MCF 10A (cell line): ENCODE measurements at places on chromosomes 13 and 19. TPM values are rescaled to one million over a fixed set of nuclear protein-coding genes. Genes with fewer than 3 reads are reported as not detected.

- no peak for DNase-seq
- peaks cover 52% of the 10 kb centered on the region for H3K36me3 ChIP-seq
- H3K4me3 ChIP-seq: no peak overlapping the region
- no peak overlapping the region for H3K27ac ChIP-seq
- no peaks in the 10 kb centered on the region for H3K4me1 ChIP-seq
- no peaks in the 10 kb centered on the region for H3K27me3 ChIP-seq
Observed at GRCh38 chr19:13926715-13927114, 11.5 kb downstream of the PODNL1 start.

GRCh38 chr13:112704308-112705145, 14.7 kb downstream of the ATP11A start:
- H3K27ac ChIP-seq: no peak overlapping the region
- no peaks in the 10 kb centered on the region for H3K4me1 ChIP-seq

ZNF600 gene
- 7.9 and 9.8 TPM in 2 replicates for total RNA-seq

ZNF562 gene
- 56.4 and 56.5 TPM in 2 replicates for total RNA-seq

DNA sequence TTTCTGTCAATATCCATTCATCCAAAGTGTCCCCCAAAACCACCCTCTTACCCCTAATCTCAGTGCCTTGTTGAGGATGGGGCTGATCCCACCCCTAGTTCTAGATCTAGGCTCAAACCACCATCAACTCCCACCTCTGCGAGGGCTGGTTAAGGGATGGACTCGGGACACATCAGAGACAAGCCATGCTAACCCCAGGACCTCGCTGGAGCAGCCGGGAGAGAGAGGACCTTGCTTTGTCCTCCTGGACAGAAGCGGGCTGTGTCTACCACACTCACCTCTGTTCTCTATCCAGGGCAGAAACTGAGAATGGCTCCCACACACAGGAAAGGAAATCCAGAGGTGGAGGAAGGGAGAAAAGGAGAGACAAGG, 90.8 kb upstream of the UQCRFS1 start:
- no peak overlapping the region for H3K4me3 ChIP-seq
- H3K36me3 ChIP-seq: no peaks in the 10 kb centered on the region
- no peak for DNase-seq
- no peaks in the 10 kb centered on the region for H3K27me3 ChIP-seq
- no peak overlapping the region for H3K27ac ChIP-seq
- no peaks in the 10 kb centered on the region for H3K4me1 ChIP-seq

ATP4A gene
- not detected in 2 replicates for total RNA-seq

DNA sequence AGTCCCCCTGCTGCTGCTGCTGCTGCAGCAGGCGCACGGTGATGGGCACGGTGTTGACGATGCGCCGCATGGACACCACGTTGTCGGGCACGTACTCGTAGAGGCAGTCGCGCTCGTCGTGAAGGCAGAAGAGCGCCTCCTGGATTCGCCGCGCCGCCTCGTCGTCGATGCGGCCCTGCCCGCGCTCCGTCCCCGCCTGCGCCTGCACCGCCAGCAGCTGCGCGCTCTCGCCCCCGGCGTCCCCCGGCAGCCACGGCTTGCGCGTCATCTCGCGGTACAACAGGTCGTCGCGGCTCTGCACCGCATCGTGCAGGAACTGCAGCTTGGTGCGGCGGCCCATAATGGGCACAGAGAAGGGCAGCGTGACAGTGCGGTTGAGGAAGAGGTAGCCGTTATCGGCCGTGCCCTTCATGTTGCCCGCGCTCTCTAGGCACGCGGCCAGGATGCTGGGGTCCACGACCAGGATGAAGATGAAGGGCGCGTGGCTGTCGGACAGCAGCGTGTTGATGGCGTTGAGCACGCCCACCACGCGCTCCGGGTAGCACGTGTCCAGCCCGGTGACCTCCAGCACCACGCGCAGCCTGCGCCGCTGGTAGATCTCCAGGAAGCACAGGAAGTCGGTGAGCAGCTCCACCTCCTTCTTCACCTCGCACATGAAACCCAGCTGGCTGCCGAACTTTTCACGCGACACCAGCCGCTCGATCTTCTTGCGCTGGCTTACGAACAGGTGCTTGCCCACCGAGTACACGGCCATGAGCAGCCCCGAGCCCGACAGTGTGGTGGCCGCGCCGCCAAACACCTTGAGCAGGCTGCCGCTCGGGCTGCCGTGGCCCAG, 8.1 kb downstream of the NKPD1 start:
- H3K4me1 ChIP-seq: peaks cover 16% of the 10 kb centered on the region
- no peak overlapping the region for H3K4me3 ChIP-seq
- no peak for DNase-seq
- no peak overlapping the region for H3K27ac ChIP-seq
- no peaks in the 10 kb centered on the region for H3K27me3 ChIP-seq

SCEL gene
- total RNA-seq: 1.0 and 1.3 TPM in 2 replicates

ARMC6 gene
- total RNA-seq: 24.8 and 37.1 TPM in 2 replicates

DNA sequence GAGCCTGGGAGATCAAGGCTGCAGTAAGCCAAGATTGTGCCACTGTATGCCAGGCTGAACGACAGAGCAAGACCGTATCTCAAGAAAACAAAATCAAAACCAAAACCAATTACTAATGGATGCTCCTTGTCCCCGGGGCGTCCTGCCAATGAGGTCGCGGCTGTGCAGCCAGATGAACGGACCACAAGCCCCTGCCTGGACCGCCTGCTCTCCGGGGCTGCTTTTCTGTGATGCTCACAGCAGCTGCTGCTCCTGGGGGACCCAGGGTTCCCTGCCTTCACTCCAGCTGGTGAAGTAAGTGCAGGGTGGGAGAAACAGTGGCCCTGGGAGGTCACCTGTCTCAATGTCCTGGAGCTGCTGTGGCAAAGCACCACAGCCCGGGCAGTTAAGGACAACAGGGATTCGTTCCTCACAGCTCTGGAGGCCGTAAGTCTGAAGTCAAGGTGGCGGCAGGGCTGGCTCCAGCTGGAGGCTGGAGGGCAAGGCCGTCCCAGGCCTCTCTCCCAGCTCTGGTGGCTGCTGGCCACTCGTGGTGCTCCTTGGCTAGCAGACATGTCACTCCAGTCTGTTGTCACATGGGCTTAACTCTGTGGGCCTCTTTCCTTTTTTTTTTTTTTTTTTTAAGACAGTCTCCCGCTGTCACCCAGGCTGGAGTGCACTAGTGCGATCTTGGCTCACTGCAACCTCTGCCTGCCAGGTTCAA, 10.1 kb downstream of the COPE start:
- H3K36me3 ChIP-seq: peaks cover 37% of the 10 kb centered on the region
- H3K4me3 ChIP-seq: no peak overlapping the region
- DNase-seq: no peak
- no peak overlapping the region for H3K27ac ChIP-seq

DNA sequence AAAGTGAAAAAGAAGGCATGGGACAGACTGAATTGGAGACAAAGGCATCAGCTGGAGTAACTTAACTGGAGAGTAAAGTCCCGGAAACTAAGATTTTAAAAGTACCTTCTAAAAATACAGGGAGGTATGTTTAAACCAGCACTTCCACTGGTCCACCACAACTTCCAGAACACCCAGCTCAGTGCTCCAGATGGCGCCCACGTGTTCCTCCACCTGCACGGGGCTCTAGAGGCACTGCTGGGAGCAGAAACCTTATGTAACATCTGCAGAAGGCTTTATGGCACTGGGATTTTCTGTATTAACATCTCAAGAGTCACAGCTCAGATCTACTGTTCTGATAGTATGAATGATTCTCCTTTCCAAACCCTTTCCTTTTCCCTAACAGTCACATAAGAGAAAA, 252.1 kb downstream of the DCLK1 start:
- no peaks in the 10 kb centered on the region for H3K27me3 ChIP-seq
- H3K27ac ChIP-seq: no peak overlapping the region
- H3K4me1 ChIP-seq: no peaks in the 10 kb centered on the region
- H3K4me3 ChIP-seq: no peak overlapping the region

ZNF98 gene
- total RNA-seq: not detected in 2 replicates

NLRP8 gene
- not detected in 2 replicates for total RNA-seq
